NCI-H1694 (cell line): ENCODE measurements at places on chromosomes 16 and 17.
A peak's percentile ranks its signal among the peaks of the same experiment; 100 is the strongest.

- no peak for DNase-seq
Observed at GRCh38 chr16:65069065-65069464, 52.8 kb downstream of the CDH11 start.

GRCh38 chr17:80433916-80434666 is 19.1 kb downstream of the ENDOV start:
- no peak for DNase-seq

- DNase-seq = no peak
Observed at GRCh38 chr16:3859889-3860288, 20.6 kb downstream of the CREBBP start.

GRCh38 chr16:76535-77272 is 1.3 kb upstream of the MPG start:
- DNase-seq = no peak

GRCh38 chr17:50632637-50633036 is 2.0 kb upstream of the ABCC3 start:
- no peak for DNase-seq

DNA sequence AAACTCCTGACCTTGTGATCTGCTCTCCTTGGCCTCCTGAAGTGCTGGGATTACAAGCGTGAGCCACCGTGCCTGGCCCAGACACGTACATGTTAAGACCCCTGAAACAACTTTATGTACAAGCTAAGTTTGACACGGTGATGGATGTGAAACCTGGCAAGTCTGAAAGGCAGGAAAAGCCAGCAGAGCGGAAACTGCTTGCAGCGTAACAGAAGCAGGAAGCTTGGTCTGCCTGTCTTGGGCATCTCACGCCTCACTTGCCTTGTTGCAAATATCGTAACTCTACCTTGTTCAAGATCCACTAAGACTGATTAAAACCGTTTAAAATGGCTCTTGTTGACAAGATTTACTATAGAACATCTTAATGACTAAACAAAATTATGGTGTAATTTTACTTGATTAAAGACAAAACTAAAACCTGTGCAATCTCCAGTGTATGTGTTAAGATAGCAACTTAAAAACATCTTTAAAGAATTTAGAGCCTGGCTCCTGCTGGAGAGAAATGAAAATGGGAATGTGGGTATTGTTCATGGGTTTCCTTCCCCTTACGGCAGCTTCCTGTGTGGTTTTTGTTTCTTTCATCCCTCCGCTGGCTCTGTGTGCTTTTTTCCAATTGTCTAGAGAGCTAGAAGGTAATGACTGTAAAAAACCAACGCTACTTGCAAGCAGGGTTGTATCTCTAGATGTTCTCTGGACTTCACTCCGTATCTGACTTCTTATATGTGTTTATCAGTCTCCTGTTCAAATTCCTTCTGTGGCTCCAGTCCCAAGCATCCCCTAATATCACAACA is 477.6 kb downstream of the XYLT1 start:
- DNase-seq = no peak

DNA sequence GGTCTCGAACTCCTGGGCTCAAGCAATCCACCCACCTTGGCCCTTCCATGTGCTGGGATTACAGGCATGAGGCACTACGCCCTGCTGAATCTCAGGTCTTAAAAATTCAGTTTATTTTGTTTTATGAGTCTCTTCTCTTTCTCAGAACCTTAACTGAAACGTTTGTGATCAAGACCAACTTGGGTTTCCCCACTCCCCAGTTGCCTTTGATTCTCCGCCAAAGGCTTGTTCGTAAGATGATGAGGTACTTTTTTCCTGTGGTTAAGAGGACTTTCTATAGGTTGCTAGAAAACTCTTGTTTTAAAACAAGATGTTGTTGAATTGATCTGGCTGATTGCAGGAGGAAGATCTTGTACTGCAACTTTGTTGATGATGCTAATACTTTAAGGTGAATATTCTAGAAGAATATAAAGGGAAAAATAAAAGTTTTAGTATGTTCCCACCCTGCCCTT is 11.7 kb downstream of the ABCC1 start:
- no peak for DNase-seq

GRCh38 chr16:90046971-90047713 is 27.9 kb upstream of the DBNDD1 start:
- DNase-seq = no peak

DNA sequence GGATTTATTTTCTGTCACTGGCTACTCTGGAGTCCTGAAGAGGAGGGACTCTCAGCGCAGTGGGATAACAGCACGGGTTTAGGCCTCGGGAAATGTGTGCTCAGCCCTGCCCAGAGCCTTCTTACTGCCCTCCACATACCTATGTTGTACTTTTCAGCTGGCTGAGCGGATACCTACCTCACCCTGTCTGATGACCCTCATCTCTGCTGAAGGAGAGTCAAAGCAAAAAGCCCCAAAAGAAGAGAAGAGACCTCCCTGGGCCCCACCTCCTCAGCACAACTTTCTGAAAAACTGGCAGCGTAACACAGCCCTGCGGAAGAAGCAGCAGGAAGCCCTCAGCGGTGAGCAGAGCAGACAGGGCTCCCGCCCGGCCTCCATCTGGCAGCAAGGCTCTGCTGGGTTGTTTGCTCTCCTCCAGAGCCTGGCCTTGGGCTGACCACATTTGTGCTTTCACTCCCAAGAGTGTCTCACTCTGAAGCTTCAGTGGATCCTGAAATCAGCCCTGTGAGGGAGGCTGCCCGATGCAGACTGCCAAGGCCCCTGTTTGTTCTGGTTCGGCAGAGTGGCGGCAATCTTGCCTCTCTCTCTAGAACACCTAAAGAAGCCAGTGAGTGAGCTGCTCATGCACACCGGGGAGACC is 10.3 kb downstream of the MYCBPAP start:
- no peak for DNase-seq

DNA sequence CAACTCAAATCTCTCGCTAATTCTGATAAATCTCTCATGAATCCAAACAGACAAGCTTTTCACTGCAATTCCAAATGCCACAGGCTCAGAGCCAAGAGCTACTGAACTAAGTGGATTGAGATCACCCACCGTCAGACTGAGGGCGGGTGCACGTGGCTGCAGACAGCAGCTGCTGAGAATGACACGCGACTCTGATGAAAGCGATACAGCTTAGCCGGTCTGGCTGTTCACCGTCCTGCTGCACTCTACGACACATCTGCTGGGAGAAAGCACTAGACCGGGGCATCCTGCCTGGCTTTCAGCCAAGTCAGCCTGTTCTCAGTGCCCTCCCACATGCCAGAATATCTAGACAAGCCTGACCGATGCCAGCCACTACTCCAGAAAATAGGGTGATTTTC is 42.6 kb downstream of the KLHDC4 start:
- DNase-seq = peak; percentile 91

DNA sequence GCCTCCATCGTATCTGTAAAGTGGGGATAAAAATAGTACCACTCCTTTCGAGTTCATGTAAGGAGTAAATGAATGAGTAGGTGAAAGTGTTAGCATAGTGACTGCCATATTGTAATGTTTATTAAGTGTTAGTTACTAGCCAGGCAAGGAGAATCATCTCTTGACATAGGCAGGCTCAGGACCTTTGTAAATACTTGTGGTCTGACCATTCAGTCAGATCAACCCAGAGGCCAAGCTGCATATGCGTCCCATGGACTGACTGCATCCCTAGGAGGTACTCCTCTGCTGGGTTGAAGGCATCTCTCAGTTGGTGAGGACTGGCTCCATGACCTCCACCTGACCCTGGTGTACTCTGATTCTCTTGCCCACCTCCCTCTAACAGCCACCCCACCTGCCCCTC is 40.5 kb upstream of the CDRT4 start:
- DNase-seq = no peak

- no peak for DNase-seq
Observed at GRCh38 chr17:74194682-74195081, 8.8 kb upstream of the RPL38 start.

GRCh38 chr17:77462553-77463497 is 322.1 kb downstream of the SEC14L1 start:
- no peak for DNase-seq

GRCh38 chr16:79278506-79278905 is 322.0 kb downstream of the MAF start:
- no peak for DNase-seq
